Breast epithelium (tissue), 4 donors: ENCODE measurements at places on chromosomes 3 and 15. TPM values are rescaled to one million over a fixed set of nuclear protein-coding genes. Genes with fewer than 3 reads are reported as not detected.

DNA sequence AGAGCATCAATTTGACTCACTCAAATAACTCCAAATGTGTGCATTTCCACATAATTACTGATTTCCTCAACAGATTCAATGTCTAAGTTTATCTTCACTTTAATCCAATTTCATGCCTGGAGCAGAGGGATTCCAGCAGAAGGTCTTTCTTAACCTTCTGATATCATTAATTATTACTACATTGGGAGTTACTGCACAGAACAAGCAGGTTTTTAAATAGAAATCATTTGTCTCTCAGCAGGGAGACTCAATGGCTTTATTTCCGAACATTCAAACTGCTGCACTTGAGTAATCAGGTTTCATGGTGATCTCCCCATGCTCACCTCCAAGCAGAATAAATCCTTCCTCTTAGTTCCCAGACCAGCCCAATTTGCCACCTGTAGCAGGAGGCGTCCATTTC lies 264.8 kb upstream of the IGF1R start:
- no peak overlapping the region for H3K4me3 ChIP-seq
- no peaks in the 10 kb centered on the region for H3K4me1 ChIP-seq
- no peaks in the 10 kb centered on the region for H3K36me3 ChIP-seq
- no peaks in the 10 kb centered on the region for H3K27me3 ChIP-seq

- no peak overlapping the region for H3K4me3 ChIP-seq
- peak overlapping the region; percentile 65 for H3K27ac ChIP-seq
- H3K36me3 ChIP-seq: no peaks in the 10 kb centered on the region
- H3K4me1 ChIP-seq: no peaks in the 10 kb centered on the region
These were observed 89.3 kb downstream of the CCNL1 start for GRCh38 chr3:157070678-157070999.

DNA sequence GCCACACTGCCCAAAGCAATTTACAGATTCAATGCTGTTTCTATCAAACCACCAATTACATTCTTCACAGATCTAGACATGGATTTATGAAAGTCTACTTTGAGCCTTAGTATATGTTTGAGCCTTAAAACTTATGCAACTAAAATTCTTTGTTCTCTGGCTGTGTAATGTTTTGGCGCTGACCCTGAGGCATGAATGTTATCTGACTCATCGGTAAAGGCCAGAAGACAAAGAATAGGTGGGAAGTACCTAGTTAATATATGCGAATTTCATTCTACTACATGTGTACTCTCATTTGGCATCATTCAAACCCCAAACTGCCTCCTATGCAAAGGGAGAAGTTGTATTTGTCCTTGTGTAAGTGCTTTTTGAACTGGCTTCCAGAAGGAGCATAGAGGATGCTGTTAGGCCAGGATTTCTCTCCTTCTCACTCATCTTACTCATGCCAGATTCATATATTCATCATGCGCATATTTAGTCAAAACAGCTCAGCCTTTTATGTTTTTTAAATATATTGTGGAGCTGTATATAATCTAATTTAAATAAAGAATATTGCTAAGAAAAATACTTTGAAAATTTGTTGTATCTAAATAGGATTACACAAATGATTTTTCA lies 204.2 kb downstream of the NFKBIZ start:
- H3K4me3 ChIP-seq: no peak overlapping the region
- no peak overlapping the region for H3K27ac ChIP-seq
- H3K36me3 ChIP-seq: no peaks in the 10 kb centered on the region
- no peaks in the 10 kb centered on the region for H3K4me1 ChIP-seq

The ZNF717 gene
- total RNA-seq: 15.1 TPM

The ST3GAL6 gene
- 16.1 TPM for total RNA-seq

The CD200 gene
- total RNA-seq: 17.0 TPM

The LSAMP gene
- 1.6 TPM for total RNA-seq

The RTP1 gene
- total RNA-seq: not detected

The CCR1 gene
- total RNA-seq: 9.2 TPM
